ENCODE measurements at places on chromosomes 3 and 15.

DNA sequence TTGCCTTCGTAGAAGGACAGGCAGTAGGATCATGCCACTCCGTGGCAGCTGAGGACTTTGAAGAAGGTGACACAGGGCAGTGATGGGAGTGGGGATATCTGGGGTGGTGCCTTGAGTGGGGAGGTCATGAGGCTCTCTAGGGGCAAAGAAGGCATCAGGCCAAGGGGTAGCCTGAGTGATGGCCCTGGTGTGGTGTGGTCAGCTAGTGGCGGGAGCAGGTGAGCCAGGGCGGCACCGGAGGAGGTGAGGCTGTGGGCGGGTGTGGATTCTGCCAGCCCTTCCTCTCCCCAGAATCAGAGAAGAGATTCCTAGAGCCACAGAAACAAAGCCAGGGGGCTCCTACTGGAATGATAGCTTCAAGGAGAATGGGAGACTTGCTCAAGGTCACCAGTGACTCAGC, 18.4 kb downstream of the WNT7A start:
- no peak for DNase-seq

GRCh38 chr15:85333132-85333831, 47.1 kb upstream of the AKAP13 start:
- DNase-seq = no peak

DNA sequence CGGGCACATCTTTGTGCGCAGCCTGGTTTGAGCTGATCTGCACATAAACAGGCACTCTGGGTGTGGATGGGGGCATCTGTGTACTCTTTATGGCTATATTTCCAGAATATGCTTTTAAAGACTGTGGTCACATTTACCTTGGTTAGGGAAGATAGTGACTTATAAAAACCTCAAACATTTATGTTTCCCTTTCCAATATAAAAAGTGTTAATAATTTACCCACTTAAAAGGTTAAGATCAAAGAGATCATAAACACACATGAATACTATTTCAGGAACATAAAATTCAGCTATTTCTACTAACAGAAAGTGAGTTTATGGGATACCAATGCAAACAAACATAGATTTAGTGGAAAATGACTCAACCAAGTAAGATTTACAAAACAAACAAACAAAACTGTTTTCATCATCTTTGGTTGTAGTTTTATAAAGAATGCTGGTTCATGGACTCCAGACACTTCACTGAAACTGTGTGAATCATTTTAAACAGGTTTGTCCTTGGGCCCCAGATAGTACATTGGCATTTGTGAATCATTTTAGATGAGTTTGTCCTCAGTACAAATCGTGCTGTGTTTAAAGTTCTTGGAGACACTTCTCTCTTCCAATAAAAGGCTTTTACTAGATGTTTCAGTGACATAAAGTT, 253.5 kb upstream of the CTDSPL start:
- no peak for DNase-seq

GRCh38 chr3:31129241-31129640, 234.8 kb upstream of the GADL1 start:
- no peak for DNase-seq

DNA sequence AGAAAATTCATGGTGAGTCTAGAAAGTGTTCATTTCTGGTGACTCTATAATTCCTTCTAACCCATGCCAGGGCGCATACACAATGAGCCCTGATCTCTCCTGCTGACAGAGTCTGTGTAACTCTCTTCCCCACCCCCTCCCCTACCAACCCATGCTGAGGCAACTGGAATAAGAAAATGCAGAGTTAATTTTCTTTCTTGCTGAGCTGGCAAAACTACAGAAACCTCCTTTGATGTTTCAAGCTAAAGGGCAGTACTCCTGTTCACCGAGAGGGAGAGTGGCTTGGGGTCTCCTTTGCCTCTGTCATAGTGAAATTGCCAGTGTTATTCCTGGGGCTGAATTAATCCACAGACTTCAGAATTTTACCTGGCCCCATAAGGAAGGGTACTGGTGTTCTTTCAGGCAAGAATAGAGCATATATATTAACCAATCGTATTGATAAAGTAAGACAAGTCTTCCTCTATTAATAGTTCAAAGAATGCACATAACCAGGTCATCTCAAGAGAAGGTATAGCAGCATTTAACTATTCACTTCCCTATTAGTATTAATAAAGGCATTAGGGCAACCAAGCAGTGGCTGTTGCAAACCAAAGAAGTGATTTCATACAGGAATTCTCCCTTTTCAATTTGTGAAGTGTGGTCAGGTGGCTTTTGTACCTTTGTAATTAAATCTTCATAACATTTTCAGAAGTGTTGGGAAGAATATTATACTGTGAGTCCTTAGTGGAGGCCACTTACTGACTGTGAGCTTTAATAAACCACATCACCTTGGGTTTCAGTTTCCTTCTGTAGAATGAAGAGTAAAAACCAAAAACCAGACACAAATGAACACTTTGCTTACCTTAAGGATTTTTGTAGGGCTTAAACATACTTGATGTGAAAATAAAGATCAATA, 4.1 kb downstream of the GAP43 start:
- DNase-seq = no peak

DNA sequence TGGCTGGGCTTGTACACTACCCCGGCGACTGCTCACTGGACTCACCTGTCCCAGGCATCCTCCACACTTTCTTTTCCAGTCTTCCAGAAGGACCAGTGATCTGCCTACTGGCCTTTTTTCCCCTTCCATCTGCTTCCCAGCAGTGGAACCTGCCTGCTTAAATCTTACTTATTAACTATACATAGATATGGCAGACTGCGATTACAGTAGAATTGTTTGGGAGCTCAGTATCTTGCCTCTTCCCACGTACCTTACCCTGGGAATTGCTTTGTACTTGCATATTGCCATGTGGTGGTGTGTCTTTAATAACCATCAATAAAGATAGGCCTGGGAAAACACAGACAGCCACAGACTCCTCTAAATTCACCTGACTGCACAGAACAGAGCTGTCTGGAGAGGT, 11.8 kb upstream of the HES1 start:
- no peak for DNase-seq

- no peak for DNase-seq
These were observed 24.9 kb upstream of the SIAH2 start for GRCh38 chr3:150787741-150788370.

GRCh38 chr15:77436822-77437221, 16.1 kb downstream of the HMG20A start:
- DNase-seq = no peak

- DNase-seq = no peak
These were observed 130.8 kb downstream of the SERPINI1 start for GRCh38 chr3:167866331-167866730.

DNA sequence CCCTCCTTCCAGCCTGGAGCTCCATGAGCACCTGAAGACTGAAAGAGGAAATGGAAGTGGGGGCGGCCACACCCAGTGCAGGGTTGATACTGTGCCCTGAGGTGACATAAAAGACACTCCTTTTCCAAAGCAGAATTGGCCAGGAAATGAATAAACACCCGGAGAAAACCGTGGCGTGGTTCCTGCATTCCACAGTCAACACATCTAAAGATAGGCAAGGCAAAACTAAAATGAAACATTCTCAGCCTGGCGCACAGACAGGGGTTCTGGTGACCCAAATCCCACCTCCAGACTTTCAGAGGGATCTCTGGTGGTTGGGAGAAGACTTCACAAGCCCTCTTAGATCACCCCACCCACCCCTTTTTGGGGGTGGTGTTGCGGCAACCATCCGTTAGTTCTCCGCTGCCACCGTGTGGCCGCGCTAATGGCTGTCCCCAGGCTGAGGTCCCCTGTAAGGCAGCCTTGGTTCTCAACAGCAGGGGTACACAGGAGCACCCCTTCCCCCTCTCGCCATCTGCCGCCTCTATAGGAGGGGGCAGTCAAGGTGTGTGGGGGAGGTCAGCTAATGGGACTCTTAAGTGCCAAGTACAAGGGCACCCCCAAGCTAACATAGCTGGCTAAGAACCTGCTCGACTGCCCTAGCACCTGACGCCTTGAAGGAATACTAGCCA, 2.5 kb upstream of the MST1R start:
- DNase-seq = no peak

DNA sequence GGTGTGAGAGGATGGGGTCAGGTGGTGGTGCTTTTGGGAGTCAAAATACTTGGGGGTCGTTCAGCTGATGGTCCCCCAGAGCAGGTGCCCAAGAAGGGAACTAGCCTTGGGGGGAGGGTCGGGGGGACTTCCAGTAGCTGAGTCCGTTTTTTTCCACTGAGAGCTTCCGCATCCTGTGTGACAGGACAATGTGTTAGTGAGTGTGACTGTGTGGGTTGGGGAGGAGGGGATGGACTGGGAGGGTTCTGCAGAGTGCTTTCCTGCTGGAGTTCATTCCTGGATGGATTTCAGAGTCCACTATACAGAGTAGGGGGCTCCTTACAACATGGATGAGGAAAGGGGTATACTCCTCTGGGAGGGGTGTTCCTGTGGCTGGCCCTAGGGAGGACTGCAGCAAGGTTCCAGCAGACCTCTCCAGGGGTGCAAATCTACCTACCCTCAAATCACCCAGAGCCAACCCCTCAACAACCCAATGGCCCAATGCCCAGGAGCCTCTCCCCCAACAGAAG, 601 bp upstream of the HYAL2 start:
- no peak for DNase-seq

DNA sequence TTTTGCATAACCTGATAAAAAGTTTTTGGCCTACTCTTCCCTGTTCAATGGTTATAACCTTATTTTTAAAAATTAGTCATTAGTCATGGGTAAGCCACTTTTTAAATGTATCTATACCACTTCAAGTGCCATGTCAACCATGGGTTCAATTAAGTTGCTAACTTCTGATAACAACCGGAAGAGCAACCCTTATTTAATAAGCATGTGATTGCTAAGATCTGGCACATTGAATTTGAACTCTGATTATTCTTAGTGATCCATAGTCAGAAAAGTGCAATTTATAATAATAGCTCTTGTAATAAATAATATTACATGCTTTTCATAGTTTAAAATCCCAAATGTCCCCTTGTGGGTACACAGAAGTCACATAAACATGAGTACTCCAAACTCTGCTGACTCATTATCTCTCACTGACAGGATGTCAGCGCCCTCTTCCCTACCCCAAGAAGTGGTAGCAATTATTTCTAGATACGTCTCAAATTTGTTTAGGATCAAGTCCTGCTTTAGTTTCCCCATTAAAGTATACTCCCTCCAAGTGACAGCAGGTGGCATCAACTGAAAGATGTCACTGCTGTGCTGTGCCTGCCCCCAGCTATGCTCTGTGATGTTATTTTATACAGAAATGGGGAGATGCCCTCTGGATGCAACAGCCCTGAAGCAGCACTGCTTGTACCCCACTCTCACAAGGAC, 18.6 kb downstream of the SAMD7 start:
- no peak for DNase-seq

GRCh38 chr3:120181632-120182031, 87.4 kb upstream of the GSK3B start:
- no peak for DNase-seq

DNA sequence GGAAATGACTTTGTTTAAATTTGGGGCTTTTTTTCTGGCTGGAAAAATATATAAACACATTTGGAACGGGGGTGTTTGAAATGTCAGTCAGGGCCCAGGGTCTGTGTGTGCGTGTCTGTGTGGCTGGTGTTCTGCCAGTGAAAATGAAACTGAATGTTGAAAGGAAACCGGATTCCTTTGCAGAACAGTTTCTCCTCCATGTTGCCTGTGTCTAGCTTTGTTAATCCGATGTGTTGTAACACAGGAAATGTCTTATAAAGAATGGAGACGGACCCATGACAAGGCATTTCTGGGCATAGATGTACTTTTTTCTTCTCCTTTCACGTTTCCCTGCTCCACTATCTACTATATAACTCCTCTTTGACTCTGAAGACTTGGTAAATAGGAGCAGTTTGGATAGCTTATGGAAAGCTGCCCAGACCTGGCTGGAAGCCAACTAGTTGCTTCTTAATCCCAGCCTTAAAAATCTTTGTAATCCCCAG, 2.8 kb downstream of the SQOR start:
- peak; percentile 76 for DNase-seq

DNA sequence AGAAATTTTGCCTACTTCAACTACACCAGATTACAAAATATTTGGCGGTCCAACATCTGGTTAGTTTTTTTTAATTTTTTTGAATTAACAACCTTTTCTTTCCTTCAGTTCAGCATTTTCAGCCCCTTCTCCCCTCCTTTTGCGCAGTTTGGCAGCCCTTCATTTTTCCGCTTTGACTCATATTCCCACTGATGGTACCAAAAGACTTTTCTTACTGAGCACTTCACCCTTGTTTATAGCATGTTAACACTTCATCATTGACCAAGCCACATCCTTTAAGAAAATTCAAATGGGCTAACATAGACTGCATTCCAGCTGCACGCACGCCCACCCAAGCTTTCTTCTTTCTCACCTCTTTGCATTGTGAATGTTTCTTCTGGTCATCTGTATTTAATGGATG, 49.7 kb downstream of the SEMA6D start:
- DNase-seq = no peak

DNA sequence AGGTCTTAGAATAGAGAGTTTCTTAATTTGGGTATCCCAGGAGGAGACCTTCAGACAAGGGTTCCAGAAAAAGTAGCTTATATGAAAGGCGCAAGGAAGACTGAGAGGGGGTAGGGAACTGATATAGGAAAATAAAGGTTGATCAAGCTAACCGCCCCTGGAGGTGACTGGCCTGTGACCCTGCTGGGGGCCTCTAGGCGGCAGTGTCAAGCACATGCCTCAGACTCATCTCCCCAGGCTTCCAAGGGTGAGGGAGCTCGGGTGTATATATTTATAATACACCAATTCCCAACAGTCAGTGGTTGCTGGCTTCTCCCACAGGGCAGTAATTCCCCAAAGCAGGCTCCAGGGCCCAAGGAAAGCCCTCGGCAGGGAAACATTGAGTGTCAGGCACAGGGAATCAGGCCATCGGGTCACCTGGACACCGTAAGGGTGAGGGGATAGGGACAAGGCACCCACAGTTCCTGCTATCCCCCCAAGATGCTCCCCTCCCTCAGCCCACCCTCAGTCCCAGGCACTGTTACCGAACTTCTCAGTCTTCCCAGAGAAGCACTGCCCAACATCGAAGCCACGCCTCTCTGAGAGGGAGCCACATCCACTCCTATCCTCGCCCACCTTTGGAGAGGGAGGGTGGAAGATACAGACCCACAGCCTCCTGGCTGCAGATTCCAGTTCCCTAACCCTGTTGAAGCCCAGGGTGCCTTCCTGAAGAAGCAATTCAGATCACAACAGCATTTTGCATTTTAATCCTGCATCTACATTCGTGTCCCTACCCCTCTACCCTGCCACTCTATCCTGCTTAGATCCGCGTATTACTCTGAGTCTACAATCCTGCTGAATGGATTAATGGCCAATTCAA, 19.5 kb upstream of the CAV3 start:
- no peak for DNase-seq

- DNase-seq = no peak
These were observed 81.3 kb downstream of the CHL1 start for GRCh38 chr3:277873-278272.

- no peak for DNase-seq
These were observed 569 bp downstream of the TMEM266 start for GRCh38 chr15:76060118-76060989.

- no peak for DNase-seq
These were observed 55.2 kb downstream of the IQSEC1 start for GRCh38 chr3:13018043-13018451.

- DNase-seq = peak; percentile 94
These were observed 13.2 kb downstream of the ADAMTS9 start for GRCh38 chr3:64674591-64675076.
